DMS79 treated with DMSO at 0.1 percent for 48 hours (cell line): ENCODE measurements at places on chromosomes 1 and 21.

GRCh38 chr1:114310695-114311271 is 157.1 kb upstream of the SYT6 start:
- no peak for DNase-seq

DNA sequence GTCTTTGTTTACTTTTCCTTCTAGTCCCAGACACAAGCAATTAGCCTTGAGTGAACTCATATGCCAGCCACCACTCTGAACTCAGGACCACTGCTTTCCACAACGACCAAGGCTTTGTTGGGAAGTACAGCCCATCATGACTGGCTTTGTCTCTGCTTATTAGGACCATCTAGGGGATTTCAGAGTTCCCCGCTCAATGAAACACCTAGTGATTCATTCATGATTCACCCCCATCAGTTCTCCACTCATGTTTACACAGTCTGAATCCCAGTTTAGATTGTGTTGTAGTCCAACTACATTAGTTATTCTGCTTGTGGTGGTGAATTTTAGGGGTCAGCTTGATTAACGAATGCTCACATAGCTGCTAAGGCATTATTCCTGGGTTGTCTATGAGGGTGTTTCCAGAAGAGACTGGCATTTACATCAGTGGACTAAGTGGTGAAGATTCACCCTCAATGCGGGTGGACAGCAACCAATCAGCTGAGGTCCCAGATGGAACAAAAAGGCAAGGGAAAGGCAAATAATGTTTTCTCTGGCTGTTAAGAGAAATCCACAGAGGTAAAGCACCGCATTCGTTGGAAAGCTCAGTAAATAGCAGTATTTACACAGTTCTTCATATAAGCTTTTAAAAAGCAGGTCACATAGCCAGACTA is 122.7 kb downstream of the RGS21 start:
- DNase-seq, result no peak

DNA sequence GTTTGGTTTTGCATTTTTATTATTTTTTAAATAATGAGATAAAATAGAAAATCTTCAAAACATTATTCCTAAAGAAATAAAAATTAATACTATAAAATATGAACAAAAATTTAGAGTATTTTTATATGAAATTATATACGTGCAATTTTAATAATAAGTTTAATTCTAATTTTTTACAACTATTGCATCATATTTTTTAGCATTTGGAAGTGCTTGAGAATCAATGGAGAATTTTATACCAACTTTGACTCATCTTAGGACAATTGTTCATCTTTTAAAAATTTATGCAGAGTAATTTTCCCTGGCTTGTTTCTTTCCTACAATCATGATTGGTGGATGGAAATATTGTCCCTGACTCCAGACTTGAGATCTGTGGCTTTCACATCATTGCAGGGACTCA is 362.5 kb downstream of the MRPL39 start:
- DNase-seq, result no peak

- no peak for DNase-seq
These were observed 74.2 kb downstream of the SIK1 start for GRCh38 chr21:43352568-43353281.

GRCh38 chr1:162910161-162910560 is 49.2 kb upstream of the CCDC190 start:
- no peak for DNase-seq

GRCh38 chr1:157315544-157315943 is 177.3 kb upstream of the ETV3 start:
- no peak for DNase-seq

GRCh38 chr1:223175633-223176032 is 32.6 kb upstream of the TLR5 start:
- DNase-seq, result no peak

DNA sequence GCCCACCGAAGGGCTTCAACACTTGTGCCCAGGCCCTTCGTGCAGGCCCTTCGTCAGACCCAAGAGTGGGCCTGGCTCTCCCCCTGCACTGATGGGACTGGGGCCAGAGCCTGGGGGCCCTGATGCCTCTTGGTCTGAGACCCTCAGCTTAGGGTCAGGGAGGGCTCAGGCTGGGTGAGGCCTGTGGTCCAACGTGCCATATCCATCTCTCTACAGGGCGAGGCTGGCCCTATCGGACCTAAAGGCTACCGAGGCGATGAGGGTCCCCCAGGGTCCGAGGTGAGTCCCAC is 15.6 kb downstream of the COL6A1 start:
- no peak for DNase-seq

GRCh38 chr1:228740543-228741317 is 5.5 kb downstream of the RHOU start:
- no peak for DNase-seq

DNA sequence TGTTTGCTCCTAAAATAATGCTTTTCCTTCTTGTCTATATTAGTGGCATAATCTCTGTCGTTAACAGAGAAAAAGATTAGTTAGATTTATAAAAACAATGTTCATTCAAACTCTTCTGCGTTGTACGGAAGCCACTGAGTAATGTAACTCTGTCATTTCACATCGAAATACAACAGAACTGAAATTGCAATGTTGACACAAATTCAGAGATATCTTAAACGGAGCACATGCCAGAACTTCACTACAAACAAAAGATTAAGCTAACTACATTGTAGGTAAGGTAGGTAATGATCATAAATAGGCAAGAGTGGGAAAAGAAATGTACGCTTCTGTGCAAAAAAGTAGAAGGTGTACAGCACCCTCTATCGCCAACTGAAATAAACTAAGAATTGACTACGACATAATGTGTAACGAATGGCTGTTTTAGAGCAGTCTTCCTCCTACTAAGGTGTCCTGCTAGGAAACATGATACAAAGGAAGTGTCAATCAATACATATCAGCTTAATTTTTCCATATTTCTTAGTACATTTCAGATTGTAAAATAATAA is 56.6 kb downstream of the PCNX2 start:
- no peak for DNase-seq

- DNase-seq, result no peak
These were observed 17.0 kb downstream of the KCNAB2 start for GRCh38 chr1:6062670-6063069.

- DNase-seq, result peak; percentile 50
These were observed 2.5 kb downstream of the SMIM1 start for GRCh38 chr1:3774946-3775489.

DNA sequence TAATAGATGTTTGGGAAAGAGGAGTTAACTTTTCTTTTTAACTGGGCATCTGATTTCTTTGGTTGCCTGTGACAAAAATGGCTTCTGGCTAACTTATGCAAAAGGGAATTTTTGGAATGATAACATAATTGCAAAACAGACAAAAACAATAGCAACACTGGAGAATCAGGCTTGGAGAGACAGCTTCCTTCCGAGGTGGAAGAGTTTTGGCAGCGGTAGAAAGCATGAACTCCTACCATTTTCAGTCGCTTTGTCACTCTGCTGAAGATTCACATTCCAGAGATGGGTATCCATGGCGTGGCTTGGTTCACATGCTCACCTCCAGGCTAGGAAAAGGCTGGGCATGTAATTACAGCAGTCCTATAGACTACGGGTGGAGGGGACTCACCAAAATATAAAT is 17.2 kb upstream of the FGGY start:
- DNase-seq, result no peak

DNA sequence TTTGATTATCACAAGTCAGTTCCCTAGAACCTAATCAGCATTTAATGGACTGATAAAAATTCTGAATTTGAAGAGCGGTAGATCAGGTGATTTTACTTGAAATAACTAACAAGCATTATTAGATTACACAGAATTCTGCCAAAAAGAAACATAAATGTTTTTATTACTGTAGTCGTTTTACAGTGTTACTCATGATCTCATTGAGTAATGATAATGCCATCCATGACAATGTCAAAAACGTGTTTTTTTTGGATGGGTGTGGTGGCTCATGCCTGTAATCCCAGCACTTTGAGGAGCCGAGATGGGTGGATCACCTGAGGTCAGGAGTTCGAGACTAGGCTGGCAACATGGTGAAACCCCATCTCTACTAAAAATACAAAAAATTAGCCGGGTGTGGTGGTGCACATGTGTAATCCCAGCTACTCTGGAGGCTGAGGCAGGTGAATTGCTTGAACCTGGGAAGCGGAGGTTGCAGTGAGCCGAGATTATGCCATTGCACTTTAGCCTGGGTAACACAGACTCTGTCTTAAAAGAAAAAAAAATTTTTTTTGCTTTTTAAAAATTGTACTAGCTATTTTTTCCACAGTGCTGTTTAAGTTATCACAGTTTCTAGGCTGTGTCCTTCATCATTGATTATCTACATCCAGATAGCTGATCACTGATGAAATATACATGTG is 56.6 kb downstream of the LAMC1 start:
- DNase-seq, result no peak

DNA sequence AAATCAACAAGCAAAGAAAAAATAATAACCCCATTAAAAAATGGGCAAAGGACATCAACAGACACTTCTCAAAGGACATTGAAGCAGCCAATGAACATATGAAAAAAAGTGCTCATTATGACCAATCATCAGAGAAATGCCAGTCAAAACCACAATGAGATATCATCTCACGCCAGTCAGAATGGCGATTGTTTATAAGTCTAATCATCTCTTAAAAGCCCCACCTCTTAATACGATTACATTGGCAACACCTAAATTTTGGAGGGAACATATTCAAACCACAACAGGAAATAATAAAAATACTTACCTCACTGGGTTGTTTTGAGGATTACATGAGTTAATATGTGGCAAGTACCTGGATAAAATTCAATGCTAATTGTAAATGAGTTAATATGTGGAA is 57.1 kb upstream of the PLPPR4 start:
- DNase-seq, result no peak

- no peak for DNase-seq
These were observed 260.8 kb downstream of the GPATCH2 start for GRCh38 chr1:217369996-217370551.

GRCh38 chr1:5914676-5915365 is 77.4 kb downstream of the NPHP4 start:
- DNase-seq, result no peak

DNA sequence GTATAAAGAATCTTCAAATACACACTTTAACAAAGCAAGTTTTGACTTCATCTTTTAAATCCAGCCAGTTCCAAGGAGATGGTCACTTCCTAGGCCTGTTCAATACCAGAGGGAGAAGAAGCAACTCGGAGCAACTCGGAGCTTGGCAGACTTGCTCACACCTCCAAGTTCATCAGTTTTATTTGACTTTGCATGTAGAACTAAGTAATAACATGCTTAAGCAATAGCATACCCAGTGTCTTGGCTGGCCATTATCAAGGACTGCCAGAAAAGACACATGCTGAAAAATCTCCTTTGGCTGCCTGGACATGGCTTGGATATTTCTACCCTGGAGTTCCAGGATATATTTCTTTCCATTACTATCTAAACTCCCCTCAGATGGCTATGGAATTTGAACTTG is 52.6 kb downstream of the GNG12 start:
- DNase-seq, result no peak

DNA sequence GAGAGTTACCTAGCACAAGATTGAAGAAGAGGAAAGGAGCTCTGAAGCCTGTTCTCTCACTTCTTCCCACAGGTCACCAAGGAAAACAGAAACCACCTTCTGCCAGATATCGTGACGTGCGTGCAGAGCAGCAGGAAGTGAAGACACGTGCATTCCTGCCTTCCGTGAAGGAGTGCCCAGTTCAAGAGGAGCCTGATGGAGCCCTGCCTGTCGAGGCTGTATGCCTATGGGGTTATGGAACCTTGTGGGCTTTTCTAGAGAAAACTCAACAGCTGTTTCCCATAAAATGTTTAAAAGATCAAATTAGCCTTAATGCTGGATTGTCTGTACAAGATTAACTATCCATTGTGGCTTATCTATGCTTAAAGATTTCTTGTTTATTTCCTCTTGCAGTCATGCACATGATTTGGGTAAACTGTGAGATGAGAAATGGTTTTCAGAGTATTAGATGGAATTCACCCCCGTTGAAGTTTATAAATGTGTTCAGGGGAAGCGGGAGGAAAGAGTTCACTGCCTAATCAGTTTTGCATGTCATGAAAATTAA is 27.8 kb downstream of the NTPCR start:
- no peak for DNase-seq

GRCh38 chr1:11331036-11331944 is 58.3 kb downstream of the UBIAD1 start:
- DNase-seq, result no peak

DNA sequence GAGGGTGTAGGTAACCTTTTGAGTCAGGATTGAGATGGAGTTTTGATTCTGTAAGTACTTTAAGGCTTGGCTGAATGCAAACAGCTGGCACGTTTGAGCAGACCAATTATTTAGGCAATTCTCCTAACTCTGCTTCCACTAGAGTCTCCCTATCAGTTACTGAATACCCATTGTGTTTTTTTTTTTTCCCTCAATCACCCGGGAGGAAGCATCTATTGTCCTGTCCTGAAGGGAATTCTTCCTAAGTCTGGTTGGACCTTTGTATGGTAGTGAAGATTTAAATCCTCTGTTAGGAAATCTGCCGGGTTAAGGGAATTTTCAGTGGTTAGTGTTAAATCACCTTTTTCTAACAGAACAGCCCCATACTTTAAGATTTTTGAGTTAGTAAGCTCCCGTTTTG is 571.2 kb upstream of the USP24 start:
- DNase-seq, result peak; percentile 87

DNA sequence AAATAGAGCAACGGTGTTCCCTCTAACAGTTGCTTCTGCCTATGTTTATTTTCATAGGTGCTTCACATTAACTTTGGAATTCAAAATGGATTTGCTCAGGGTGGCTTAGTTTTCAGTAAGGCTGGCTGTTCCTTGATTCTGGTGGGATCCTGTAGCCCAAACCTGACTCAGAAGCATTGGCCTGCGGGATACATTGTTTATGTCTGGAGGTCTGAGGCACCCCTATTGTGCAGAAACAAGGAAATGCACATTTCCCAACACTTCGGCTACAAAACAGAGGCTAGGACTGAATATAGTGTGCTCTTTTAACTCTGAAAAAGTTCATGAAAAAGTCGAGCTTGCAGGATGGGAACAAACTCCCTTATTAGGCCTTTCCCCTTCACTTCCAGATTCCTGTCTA is 133.8 kb upstream of the F3 start:
- DNase-seq, result no peak

DNA sequence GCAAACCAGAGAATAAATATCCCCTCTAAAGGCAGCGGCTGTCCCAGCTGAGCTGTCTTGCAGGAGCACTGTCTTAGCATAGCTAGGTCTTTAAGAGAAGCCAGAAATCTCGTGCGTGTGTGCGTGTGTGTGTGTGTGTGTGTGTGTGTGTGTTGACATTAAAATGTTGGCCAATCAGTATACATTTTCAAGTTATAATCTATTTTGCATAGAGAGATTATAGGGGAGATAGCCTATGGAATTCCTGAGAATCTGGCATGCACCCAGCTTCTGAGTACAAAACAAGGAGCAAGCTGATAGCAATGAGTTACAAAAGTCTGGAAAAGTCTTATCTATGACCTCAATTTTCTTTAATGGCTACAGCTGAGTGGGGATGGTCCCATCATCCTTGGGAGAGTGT is 17.7 kb downstream of the METTL13 start:
- DNase-seq, result no peak

GRCh38 chr1:17643861-17644703 is 104.6 kb downstream of the ARHGEF10L start:
- DNase-seq, result no peak

GRCh38 chr1:91684481-91685196 is 184.0 kb downstream of the CDC7 start:
- peak; percentile 43 for DNase-seq
